Stimulated activated naive B cell treated with anti-CD40 and anti-IgM and Interleukin-4, amounts not matched to agents 10 μg/mL and 1 μg/mL and 100 μg/mL, for 72 hours (primary cell): ENCODE measurements at places on chromosomes 2 and 18.

GRCh38 chr2:9169349-9170107 lies 37.1 kb upstream of the ASAP2 start:
- no peak for DNase-seq

DNA sequence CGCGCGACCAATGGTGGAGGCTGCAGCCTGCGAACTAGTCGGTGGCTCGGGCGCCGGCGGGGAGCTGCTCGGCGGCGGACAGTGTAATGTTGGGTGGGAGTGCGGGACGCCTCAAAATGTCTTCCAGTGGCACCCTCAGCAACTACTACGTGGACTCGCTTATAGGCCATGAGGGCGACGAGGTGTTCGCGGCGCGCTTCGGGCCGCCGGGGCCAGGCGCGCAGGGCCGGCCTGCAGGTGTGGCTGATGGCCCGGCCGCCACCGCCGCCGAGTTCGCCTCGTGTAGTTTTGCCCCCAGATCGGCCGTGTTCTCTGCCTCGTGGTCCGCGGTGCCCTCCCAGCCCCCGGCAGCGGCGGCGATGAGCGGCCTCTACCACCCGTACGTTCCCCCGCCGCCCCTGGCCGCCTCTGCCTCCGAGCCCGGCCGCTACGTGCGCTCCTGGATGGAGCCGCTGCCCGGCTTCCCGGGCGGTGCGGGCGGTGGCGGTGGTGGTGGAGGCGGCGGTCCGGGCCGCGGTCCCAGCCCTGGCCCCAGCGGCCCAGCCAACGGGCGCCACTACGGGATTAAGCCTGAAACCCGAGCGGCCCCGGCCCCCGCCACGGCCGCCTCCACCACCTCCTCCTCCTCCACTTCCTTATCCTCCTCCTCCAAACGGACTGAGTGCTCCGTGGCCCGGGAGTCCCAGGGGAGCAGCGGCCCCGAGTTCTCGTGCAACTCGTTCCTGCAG lies at the start of gene HOXD9:
HOXD9 (plus strand) TSS at position 37 of the 728 bp plus-strand sequence; CDS start at position 87, 50 bp downstream.
- DNase-seq = no peak

- no peak for DNase-seq
Measured at GRCh38 chr2:221612161-221612560, 40.1 kb upstream of the EPHA4 start.

DNA sequence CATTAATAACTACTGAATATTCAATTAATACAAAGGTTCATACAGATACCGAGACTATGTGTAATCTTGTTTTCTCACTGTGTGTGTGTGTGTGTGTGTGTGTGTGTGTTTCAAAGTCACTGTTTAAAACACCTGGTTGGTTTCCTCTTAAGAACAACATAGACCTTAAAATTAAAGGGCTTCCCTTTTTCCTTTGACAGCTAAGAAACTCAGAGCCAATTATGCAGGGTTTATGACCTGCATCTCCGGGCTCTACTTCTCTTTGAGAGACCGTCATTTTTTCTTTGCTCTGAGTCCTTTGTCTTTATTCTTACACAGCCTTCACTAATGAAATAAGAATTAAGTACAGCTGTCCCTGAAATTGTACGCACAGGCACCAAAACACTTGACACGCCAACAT lies 145.6 kb downstream of the HDAC4 start:
- DNase-seq = no peak

DNA sequence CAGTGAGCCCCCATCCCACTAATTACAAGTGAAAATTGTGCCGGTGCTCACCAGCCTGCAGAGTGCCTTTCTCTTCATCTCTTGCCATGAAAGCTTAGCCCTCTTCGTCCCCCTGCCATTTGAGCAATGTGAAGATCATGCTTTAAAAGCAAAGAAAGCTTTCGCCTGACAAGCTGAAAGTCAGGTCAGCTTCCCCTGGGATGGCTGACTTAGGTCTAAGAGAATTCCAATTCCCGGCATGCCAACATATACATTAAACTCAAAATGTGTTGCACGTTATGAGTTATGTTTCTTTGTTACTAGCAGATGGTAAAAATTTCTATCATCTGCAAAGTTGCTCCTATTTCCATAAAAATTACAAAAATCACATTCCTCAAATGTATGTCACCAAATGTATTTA lies 129.8 kb downstream of the AFF3 start:
- DNase-seq = no peak

- DNase-seq = no peak
Measured at GRCh38 chr2:25322312-25322711, 19.4 kb downstream of the DNMT3A start.

DNA sequence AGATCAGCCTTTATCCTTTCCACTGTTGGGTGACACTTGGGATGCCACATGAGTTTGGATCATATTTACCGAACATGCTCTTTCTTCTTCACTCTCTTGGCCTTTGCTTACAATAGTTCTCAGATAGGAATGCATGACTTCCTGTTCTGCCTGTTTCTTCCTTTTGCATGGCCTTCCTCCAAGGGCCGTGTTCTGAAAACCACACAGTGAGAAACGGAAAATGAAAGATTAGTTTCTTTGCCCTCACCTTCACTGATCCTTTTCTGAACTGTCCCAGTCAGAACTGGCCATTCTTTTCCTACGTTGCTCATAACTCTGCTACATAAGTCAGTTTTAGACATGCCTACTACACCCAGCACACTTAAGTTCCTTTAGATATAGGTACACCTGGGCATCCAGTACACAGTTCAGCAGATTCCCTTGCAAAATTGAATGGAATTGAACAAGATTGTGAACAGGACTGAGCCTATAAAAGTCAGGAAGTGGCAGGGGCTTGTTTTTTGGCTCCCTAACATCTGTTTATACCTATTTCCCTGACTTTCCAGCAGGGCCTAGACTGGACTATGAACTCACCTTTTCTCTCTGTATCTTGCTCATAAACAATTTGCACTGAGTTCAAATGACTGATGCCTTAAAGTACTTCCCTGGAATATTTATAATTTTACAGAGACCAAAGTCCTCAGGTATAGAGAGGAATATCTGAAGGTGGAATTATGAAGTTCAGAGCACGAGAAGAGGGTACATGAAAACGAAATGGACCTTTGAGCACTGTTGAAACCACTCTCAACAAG lies 186.4 kb upstream of the ST6GAL2 start:
- DNase-seq = no peak

DNA sequence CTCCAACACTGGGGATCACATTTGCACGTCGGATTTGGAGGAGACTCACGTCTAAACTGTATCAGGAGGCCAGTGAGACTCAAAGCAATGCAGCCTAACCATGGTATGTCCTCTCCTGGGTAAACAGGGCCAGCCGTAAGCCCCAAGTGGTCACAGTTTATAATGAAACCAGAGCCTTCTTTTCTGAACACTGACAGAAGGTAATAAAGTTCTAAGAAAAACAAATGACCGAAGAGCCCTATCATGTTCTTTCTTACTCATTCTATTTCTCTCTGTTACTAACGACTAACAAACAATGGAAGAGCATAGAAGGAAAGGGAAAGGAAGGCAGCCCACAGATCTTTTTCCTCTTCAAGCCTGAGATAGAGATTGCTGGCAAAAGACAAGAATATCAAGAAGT lies 796.8 kb upstream of the SOX11 start:
- no peak for DNase-seq

- peak; percentile 31 for DNase-seq
Measured at GRCh38 chr18:23479829-23480505, 23.3 kb upstream of the RMC1 start.

DNA sequence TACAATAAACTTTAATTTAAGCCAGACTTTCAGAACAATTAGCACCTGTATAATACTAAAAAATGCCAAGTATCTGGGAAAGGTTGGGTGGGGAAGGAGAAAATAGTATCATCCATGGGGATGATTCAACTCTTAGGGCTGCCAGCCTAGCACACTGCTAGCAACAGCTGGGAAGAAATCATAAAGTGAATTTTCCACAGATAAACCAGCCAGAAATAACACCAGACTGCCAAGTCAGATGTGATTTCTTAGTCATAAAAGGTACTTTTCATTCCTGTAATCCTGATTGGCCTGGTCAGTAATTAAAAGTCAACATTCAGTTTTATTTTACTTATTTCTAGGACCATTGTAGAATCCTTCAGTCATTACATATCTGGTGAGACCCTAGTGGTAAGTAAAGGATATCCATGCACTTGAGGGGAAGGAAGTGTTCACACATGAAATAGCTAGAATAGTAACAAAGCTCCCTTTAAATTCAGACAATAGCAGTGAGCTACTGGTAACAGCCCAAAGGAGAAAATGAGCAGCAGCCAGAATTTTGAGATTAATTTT lies 59.4 kb downstream of the LIMS1 start:
- no peak for DNase-seq

DNA sequence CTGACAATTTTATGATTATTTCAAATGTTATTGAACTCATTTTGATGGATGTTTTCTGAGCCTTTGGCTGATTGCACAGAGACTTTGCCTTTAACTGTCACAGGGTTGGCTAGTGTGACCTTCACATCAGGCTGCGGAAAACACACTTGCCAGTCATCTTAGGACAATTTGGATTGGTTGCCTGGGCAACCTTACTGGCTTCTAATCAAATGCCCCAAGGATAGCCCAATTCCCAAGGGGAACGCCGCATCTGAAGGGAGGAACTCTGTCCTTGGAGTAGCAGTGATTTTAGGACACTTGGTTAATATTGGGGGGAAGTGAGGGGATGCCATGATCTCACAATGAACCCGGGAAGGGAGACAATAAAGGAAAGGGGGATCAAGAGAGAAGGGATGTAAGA lies 29.5 kb downstream of the OSBPL6 start:
- DNase-seq = no peak

GRCh38 chr2:25632396-25632795 lies 41.0 kb downstream of the DTNB start:
- DNase-seq = no peak

DNA sequence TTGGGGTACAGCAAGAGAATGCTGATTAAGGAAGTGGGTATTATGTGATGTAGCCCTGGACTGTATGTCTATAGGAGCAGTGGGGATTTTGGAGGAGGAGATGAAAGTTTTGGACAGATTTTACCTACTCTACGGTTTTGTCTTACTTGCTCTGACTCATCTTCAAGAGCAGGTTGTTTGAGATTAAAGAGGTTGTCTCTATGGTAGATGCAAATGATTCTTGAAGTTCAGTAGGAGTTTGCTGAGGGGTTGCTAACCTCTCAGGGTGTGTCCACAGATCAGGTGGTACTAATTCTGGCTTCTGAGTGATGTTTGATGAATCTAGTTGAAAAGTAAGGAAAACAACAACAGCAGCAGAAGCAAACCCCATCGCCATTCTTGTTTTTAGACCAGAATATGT lies 9.7 kb upstream of the SERPINB12 start:
- no peak for DNase-seq

- no peak for DNase-seq
Measured at GRCh38 chr2:46318579-46319460, 21.6 kb downstream of the EPAS1 start.

DNA sequence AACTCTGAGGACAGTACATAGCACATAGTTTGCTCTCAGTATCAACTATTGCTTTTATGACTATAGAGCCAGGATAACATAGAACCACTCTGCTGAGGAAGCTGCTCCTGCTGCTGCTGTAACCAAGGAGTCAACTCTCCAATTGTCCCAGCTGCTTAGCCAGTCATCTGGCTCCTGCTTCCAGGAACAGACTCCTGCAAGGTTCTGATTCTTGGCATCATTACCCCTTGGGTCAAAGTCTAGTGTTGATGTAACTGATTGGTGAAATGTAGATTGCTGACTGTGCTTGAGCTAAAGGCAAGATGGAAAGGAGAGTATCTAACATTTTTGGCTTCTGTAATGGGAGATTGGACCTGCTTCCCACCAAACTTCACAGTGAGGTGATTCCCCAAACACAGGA lies 261.9 kb upstream of the FSHR start:
- no peak for DNase-seq
